DMS79 treated with DMSO at 0.1 percent for 48 hours (cell line): ENCODE measurements at places on chromosomes 11 and 22.
A peak's percentile ranks its signal among the peaks of the same experiment; 100 is the strongest.

DNA sequence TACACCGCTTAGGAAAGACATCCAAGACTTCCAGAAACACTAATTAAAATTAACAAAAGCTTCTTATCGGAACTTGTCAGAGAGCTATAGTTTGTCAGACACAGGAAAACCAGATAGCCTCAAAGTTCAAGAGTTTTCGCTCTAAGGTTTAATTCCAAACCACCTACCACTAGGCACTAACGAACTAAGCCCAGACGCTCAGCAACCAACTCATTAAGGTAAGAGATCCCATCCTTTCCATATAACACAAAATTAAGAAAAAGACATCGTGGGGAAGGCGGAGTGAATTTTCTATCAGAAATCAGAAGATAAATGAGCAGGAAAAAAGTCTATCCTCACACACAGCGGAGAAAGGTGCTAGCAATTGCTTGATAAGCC is 382 bp downstream of the IMMP1L start:
- peak; percentile 54 for DNase-seq

DNA sequence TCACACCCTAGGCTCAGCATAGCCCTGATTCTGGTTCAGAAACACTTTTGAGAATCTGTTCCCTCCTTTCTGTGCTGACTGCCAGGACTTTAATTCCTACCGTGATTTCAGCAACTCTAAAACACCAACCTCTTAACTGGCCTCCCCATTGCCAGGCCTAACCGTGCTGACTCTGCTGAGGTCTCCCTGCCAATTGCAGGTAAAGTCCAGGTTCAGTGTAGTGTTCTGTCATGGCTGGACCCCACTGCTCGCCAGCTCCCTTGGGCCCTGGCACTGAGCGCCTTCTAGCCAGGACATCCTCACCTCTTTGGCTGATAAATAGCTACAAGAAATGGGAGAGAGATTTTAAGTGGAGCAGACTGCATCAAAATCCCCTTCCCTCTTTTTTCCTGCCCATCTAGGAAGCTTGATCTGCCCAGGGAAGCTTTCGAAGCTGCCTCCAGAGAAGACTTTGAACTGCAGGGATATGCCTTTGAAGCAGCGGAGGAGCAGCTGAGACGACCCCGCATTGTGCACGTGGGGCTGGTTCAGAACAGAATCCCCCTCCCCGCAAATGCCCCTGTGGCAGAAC is 4.7 kb downstream of the UPB1 start:
- DNase-seq, result no peak

GRCh38 chr11:131868629-131869507 is 498.5 kb downstream of the NTM start:
- DNase-seq, result no peak

- no peak for DNase-seq
Measured at GRCh38 chr22:30902496-30903357, 65.8 kb downstream of the MORC2 start.

GRCh38 chr11:128524172-128524571 is 63.2 kb downstream of the ETS1 start:
- no peak for DNase-seq

DNA sequence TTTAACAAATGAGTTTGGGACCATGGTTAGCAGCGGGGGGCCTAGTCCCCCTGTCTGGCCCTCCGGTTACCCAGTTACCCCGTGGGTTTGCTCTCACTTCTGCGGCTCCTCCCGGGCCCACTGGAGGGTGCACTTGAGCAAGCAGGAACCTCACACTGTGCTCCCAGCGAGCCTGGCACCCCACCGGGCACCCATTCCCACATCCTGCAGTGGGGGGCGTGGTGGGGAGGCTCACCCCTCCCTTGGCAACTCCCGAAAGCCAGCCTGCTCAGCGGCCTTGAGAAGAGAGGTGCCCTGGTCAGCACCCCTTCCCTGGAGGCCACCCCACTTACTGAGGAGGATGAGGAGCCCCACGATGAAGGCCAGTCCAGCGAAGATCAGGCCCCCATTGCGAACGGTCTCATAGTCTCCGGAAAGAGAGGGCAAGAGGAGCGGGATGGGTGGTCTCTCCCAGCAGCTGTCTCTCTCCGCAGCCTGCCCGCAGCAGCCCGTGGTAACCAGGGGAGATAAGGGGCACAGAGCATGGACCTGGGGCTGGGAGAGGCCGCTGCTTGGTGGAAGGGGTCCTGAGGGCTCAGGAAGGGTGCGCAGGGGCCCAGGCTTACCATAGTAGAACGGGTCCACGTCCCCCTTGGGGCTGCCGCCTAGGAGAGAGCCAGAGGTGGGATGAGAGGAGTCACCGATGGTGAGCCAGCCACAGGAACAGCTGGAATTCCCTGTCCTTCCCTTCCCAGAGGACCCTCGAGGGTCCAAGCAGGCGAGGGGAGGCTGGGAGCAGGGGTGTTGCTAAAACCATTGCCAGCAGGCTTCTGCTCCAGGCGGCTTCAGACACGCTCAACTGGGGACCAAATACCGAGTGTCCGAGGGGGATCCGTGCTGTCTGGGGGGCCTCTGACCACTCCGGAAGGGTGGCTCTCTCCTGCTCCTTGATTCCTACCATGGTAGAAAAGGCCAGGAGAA is 2.2 kb downstream of the FXYD2 start:
- DNase-seq, result no peak

GRCh38 chr11:94325681-94326080 is 21.3 kb downstream of the IZUMO1R start:
- DNase-seq, result no peak

DNA sequence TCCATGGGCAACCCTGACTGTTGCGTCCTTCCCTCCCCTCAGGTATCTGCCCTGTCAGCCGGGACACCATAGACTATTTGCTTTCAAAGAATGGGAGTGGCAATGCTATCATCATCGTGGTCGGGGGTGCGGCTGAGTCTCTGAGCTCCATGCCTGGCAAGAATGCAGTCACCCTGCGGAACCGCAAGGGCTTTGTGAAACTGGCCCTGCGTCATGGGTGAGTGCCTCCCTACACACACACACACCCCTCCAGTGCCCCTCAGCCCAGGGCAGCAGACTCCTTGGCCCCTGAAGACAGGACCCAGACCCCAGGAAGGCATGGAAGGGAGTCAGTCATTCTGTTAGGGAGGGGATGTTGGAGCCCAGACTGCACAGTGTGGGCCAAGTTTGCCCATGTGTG is 17.9 kb upstream of the UVRAG start:
- no peak for DNase-seq

GRCh38 chr11:62105667-62106191 is 18.1 kb upstream of the INCENP start:
- DNase-seq, result no peak

DNA sequence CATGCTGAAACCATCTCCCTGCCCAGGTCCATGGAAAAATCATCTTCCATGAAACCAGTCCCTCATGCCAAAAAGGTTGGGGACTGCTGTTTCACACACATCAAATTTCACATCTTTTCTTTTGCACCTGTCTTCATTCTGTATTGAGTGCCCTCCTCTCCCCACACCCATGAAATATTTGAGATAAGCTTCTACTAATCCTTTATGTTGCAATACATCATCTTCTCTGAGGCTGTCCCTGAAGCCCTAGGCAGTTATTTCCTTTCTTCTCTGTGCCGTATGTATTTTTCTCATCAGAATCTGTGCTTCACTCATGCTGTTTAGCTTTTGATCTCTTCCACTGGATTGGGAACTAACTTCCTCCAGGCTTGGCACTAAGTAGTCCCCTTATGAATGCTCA is 40.0 kb upstream of the RRM1 start:
- DNase-seq, result no peak

GRCh38 chr11:17992916-17993315 is 19.9 kb downstream of the SERGEF start:
- DNase-seq, result no peak

- DNase-seq, result no peak
Measured at GRCh38 chr11:12123799-12124198, 13.4 kb downstream of the MICAL2 start.

- DNase-seq, result no peak
Measured at GRCh38 chr22:17284466-17284865, 65.2 kb upstream of the ADA2 start.

GRCh38 chr11:134038897-134039470 is 29.9 kb upstream of the JAM3 start:
- DNase-seq, result no peak

- DNase-seq, result no peak
Measured at GRCh38 chr22:40560551-40560950, 76.0 kb downstream of the MRTFA start.

- DNase-seq, result peak; percentile 23
Measured at GRCh38 chr11:128686745-128687177, 7.1 kb upstream of the FLI1 start.

DNA sequence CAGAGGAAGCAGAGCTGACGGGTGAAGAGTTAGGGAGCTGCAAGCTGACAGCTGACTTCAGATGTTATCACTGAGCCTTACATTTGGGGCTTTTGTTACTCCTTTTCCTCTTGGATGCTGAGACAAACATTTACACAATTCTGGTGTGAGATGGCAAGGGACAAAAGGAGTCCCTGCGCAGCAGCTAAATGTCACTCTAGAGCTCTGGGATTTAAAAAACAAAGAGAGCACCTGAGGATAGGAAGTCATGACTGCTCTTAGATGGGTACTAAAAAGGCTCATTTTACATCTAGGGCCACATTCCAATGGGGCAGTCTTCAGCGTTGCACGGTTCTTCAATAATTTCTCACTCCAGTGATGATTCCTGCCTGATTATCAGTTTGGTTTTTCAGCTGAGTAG is 204.5 kb downstream of the RAB38 start:
- DNase-seq, result no peak

GRCh38 chr11:27317751-27318150 is 45.3 kb downstream of the CCDC34 start:
- no peak for DNase-seq

DNA sequence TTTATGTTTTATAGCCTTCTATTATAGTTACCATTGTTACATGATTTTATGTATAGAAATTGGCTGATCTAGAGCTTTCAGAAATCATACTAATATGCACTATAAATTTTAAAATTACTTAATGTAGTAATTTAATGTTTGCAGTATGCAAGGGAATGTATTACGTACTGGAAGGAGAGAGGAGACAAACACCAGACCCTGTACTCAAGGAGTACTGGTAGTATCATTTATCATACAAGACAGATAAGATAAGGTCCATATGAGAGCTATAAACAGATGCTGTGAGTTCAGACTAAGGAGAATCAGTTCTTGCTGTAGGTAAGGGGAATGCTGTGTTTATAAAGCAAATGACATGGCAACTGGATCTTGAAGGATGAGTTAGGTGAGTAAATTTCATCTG is 765 bp downstream of the BCO2 start:
- no peak for DNase-seq
